ENCODE measurements at places on chromosomes 5 and 9. TPM values are rescaled to one million over a fixed set of nuclear protein-coding genes. Genes with fewer than 3 reads are reported as not detected.

The DRD1 gene
- total RNA-seq, result not detected

- no peaks in the 10 kb centered on the region for H3K27me3 ChIP-seq
- H3K27ac ChIP-seq, result no peak overlapping the region
- H3K4me1 ChIP-seq, result no peaks in the 10 kb centered on the region
- DNase-seq, result no peak
Observed at GRCh38 chr5:32638309-32638708, 53.0 kb downstream of the SUB1 start.

GRCh38 chr5:175864296-175864695, 7.1 kb upstream of the CPLX2 start:
- no peaks in the 10 kb centered on the region for H3K27me3 ChIP-seq
- no peak for DNase-seq
- no peaks in the 10 kb centered on the region for H3K36me3 ChIP-seq
- H3K4me1 ChIP-seq, result no peaks in the 10 kb centered on the region
- H3K4me3 ChIP-seq, result no peak overlapping the region

- no peaks in the 10 kb centered on the region for H3K36me3 ChIP-seq
- no peaks in the 10 kb centered on the region for H3K27me3 ChIP-seq
- H3K4me3 ChIP-seq, result no peak overlapping the region
- DNase-seq, result no peak
- no peaks in the 10 kb centered on the region for H3K4me1 ChIP-seq
Observed at GRCh38 chr5:163604013-163604412, 98.6 kb downstream of the MAT2B start.

DNA sequence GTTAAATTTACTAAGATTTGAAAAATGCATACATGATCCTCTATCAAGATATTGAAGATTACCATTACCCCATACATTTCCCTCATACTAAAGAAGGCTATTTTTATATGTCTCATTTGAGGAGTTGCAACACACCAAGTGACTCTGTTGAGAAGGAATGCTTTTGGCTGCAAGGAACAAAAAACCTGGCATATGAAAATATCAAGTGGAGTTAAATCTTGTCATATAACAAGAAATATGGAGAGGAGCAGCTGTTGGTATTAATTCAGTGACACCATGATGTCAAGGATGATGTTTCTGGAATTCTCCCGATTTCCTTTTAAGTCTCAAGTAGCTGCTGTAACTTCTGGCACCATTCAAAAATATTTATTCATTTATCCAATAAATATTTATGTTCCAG, 193.8 kb downstream of the CSNK1G3 start:
- DNase-seq, result no peak
- H3K27me3 ChIP-seq, result no peaks in the 10 kb centered on the region
- no peaks in the 10 kb centered on the region for H3K4me1 ChIP-seq
- no peaks in the 10 kb centered on the region for H3K36me3 ChIP-seq

- no peak overlapping the region for H3K4me3 ChIP-seq
- H3K27ac ChIP-seq, result no peak overlapping the region
- no peaks in the 10 kb centered on the region for H3K27me3 ChIP-seq
- H3K4me1 ChIP-seq, result peaks cover 7% of the 10 kb centered on the region
- DNase-seq, result no peak
- H3K36me3 ChIP-seq, result no peaks in the 10 kb centered on the region
Observed at GRCh38 chr9:111527347-111527746, 2.4 kb downstream of the ZNF483 start.

Data from colonic mucosa (tissue), 4 donors.